Globus pallidus (tissue), 1 donor: ENCODE measurements at places on chromosomes 12 and 14.

GRCh38 chr14:102359341-102359740 lies 3.3 kb downstream of the CINP start:
- no peak for DNase-seq

DNA sequence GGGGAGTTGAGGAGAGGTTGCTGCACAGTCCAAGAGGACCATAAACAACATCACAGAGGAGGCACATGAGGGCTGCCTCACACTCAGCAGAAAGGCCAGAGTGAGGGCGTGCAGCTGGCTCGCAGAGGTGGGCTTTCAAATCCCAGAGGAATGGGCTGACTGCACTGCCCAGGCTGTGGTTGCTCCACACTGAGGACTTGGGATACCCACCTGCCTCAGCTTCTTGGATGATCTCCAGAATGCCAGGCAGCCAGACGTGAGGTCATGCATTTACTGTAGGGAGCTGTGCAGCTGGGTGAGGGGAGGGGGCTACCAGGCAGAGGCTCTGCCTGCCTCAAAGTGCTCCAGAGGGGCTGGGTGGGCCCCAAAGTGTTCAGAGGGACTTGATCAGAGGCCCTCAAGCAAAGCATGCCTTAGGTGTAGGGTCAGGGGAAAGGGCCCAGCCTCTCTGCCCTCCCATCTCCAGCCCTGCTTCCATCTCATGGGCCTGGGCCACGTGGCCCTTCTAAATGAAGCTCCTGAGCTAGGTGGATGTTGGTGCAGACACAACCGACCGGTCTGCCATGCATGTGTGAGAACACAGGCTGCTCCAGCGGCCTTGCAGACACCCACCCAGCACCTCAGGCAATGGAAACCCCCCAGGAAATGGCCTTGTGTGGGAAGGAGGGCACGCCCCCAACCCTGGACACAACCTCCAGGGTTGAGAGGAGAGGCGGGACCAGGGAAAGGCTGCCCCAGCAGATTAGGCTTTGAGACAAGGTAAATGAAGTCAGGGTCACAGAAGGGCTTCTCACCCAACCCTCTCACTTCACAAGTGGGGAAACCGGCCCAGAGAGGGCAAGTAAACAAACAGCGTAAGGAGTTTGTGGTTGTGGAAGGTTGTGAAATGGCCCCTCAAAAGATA lies 90.8 kb downstream of the NTF3 start:
- no peak for DNase-seq

GRCh38 chr14:92532490-92533163 lies 19.0 kb downstream of the RIN3 start:
- DNase-seq: no peak

GRCh38 chr12:121823101-121823726 lies 19.4 kb downstream of the SETD1B start:
- no peak for DNase-seq

- DNase-seq: no peak
Observed at GRCh38 chr14:85057221-85057620, 472.7 kb upstream of the FLRT2 start.

DNA sequence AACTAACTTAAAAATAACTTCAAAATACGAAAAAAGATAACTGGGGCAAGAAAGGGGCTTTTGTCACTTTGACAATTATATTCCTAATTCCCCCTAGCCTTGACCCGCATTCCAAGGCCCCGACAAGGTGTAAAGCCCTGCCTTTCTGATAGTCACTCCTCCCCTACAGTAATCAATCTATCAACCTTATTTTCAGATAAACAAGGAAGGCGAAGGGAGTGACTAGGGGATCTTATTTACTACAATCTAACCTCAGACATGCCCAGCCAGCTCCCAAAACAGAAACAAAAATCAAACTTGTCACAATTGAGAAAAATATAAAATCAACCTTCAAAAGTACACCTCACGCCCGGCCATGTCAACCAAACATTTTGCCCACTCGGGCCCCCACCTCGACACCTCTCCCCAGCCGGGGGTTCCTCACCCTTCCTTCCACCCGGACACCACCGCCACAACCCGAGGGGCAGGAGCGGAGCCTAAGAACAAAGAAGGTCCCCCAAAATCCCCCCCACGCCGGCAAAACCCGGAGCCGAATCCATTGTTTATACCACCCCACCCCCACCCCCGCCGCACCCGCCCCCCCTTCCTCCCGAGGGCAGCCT lies 562 bp downstream of the ZFYVE1 start:
- DNase-seq: no peak

DNA sequence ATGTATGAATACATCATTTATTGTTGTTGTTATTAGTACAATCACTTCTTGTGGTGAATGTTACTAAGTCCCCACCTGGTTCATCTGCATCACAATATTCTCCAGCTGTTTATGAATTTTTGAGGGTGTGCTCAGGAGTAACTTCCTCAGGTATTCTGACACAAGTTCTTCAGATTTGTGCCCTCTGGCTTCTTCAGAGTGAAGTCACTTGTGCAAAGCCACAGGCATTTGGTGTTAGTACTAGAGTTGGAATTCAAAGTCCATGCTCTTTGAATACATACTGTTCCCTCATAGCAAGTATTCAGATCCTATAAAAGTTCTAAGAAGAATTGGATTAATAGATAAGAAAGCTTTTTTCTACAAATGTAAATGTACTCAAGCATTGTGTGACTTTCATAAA lies 150.3 kb upstream of the AVPR1A start:
- no peak for DNase-seq

DNA sequence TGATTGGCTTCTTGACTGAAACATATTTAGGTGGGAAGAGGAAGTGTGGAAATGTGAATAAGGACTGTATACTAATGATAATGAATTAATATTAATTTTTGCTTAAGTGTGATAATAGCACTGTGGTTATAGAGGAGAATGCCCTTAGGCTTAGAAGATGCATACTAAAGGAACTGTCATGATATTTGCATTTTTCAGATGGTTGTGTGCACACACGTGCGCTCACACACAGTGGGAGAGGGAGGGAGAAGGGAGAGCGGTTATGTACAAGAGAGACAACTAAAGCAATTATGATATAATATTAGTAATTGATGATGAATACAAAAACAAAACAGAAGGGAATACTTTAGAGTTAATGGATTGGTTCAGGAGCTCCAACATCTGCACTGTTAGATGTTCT lies 54.2 kb downstream of the RCOR1 start:
- DNase-seq: no peak

GRCh38 chr12:42213954-42214426 lies 24.1 kb downstream of the YAF2 start:
- DNase-seq: peak; percentile 24

DNA sequence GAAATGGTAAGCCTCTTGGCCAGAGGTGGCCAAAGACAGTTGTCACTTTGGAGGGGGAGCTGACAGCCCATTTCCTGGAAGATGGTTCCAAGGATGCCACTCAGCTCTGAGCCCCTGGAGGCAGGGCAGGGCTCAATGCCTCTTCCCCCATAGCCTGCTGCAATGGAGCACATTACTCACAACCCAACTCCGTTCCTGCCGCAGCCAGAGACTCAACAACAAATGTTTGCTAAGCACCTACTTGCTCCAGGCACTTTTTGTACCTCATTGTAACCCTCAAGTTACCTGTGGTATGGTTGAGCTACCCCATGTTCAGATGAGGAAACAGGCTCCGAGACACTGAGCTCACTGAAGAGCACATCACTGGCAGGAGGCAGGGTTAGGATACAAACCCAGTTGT lies 19.5 kb downstream of the IRF2BPL start:
- no peak for DNase-seq

DNA sequence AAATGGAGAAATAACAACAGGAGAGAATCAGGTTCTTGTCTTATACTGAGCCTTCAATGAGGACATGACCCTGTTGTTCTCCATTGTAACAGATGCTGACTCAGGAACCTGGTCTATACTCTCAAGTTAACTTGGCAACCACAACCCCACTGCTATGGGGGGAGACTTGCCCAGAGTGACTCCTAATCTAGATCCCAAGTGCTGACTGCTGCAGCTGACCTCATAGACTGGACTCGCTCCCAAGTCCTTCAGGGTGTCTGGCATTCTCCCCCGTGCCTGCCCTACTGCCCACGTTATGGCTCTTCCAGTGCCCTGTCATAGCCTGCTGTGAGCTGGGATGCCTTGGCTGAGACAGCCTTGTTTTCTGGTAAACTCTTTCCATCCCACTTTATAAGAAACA lies 37.1 kb downstream of the NID2 start:
- DNase-seq: no peak

GRCh38 chr14:76531821-76532318 lies 155.9 kb downstream of the ESRRB start:
- DNase-seq: no peak

- no peak for DNase-seq
Observed at GRCh38 chr14:68444449-68445168, 348.3 kb downstream of the ZFP36L1 start.

DNA sequence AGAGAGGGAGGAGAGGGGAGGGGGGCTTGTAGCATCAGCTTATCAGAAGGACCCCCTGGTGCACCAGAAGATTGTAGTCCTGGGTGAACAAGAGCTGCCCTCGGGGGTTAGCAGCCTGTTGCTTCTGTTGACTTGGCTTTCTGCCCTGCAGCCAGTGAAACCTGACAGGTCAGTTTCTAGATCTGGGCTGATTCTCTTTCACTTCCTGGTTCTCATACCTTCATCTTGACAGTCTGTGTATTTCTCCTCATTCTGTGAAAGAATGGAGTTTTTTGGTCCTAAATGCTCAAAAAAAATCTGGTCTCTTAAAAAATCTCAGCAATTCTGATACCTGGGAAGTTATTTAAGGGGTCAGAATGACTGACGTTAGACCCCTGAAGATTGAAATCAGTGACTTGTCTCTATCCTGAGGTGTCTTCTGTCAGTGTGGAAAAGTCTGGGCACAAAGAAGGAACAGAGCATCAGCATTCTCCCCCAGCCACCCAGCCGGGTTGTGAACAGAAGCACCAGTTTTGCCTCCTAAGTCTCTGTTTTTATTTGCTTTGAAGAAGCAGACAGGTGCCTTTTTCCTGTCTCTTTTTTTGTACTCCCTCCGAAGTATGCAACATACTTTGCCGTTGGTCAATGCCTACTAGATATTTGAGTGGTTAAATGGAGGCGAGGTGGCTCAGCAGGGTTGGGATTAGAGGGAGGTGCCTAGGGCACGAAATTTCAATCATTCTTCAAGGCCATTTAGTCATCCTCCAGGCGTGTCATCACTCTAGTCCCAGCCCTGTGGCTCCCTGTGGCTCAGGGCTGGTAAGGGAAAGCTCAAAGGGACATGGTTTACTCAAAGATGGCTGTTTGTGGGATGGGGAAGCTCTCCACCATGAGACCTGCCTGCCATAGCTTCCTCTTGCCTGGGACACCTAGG lies 24.0 kb downstream of the TTC9 start:
- DNase-seq: no peak

DNA sequence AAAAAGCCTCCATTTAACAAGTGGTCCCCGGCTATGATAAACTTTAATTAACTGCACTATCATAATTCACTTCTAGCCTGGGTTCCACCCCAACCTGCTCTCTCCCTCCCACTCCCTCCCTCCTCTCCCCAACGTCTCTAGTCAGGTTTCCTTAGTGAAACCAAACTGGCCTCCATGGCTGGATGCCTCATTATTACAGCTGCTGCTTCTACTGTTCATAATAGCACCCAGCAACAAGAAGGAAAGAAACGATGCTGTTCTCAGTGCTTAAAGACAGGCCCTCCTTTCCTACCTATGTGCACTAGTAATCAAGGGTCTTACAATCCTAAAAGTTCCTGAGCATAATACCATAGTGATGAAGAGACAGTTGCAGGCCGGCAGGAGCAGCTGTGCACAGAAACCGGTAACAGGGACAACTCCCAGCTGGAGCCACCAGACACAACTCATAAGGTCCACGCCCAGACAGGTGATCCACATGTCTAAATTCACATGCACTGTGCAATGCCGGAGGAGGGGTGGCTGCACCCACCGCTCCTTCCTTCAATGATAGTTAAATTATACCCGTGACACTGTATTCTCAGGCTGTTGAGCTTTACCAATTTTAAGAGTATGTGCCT lies 6.2 kb downstream of the IRF2BPL start:
- DNase-seq: no peak

GRCh38 chr14:94129758-94130414 lies 482 bp upstream of the IFI27L2 start:
- DNase-seq: peak; percentile 70

DNA sequence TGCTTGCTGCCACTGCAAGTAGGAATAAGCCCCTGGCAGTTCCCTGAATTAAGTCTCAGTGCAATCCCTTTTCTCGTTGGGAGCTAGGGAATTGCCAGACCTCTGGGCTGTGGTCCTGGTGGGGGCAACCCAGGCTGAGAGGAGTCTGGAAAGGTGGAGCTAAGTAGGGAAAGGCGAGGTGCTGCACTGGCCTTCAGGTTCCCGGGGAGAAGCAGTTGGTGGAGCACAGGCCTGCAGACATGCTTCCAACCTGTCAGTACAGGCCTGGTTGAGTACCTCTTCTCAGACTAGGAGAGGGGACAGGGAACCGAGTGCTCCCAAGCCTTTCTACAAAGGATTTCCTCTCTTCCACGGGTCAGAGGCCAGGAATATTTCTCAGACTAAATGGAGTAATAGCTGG lies 1.5 kb downstream of the NRIP2 start:
- no peak for DNase-seq

GRCh38 chr12:59393506-59393905 lies 202.3 kb upstream of the SLC16A7 start:
- no peak for DNase-seq

GRCh38 chr14:53109105-53110041 lies 43.8 kb downstream of the DDHD1 start:
- peak; percentile 21 for DNase-seq

DNA sequence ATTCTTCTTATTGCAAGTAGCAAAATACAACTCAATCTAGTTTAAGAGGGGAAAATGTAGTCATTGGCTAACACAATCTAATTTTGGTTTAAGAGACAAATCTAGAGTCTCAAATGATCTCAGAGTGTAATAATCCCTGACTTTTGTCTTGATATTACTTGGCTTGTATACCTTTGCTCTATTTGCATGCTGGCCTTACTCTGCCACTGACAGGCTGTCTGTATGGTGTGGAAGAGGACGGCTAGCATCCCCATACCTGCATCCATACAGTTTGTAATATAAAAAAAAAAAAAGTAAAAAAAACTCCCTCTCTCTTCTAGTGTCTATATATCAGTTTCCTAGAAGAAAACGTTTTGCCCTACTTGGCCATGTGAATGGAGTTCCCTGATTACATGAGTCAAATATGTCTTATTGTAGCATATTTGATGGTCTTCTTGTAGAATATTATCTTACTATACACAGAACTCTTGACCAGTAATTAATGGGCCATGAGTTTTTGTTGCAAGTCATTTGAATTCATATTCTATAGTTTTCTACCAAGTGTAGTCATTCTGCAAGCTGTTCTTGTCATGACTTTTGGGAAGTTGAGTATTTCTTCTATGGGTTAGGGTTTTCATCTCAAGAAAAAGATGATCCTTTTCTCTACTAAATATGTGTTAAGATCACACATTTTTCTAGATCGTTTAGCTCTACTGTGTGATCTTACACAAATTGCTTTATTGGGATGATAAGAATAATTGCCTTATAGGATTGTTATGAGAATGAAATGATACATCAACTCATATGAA lies 8.2 kb downstream of the HIF1A start:
- DNase-seq: no peak

DNA sequence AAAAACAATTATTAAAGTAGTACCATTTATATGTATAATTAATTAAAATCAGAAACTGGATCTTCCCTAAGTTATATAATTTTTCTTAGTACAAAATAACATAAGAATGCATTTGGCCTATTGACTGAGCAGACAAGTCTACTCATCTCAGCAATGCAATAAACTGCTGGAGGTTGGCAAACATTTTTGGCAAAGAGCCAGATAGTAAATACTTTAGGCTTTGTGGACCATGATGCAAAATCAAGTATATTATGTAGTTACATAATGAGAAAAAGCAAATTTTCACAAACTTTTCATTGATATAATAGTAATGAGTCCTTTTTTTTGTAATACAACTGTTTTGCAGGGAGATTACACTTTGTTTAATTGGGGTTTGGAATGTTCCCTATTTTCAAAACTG lies 30.9 kb downstream of the ERGIC2 start:
- DNase-seq: peak; percentile 5
